ENCODE measurements at places on chromosomes 1 and 21.

DNA sequence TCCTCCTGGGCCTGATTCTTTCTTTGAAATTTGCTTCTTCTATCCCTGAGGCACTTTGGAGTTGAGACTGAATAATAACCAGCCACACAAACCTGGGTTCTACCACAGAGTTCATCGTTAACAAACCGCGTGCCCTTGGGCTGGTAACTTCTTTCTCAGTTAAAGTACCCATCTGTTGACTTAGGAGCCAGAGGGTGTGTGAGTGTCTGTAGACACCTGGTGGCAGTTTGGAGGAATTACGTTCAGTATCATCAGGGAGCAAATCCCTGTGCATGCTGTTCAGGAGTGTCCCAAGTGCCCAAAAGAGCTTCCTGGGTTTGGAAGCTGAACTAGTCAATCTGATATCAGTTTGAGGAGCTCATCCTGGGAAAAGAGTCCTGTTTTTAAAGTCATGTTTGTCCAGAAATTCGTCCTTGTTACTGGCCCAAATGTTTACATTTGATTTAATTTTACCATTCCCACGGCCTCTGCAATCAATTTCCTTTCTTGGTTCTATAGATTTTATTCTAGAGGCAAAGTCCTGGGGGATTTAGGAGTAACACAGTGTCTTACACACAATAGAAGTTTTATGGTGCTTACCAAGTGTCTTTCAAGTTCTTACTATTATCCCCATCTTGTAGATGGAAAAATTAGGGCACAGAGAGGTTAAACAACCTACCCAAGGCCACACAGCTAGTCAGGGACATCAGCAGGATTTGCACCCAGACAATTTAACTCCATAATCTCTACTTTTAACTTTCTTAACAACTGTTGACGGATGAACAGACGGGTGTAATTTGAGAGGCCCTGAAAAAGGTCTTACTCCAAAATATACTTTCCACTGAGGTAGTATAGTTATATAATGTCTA is 26.7 kb upstream of the RPTN start:
- peak; percentile 63 for DNase-seq

GRCh38 chr1:59322814-59323213 is 25.9 kb downstream of the FGGY start:
- no peak for DNase-seq

DNA sequence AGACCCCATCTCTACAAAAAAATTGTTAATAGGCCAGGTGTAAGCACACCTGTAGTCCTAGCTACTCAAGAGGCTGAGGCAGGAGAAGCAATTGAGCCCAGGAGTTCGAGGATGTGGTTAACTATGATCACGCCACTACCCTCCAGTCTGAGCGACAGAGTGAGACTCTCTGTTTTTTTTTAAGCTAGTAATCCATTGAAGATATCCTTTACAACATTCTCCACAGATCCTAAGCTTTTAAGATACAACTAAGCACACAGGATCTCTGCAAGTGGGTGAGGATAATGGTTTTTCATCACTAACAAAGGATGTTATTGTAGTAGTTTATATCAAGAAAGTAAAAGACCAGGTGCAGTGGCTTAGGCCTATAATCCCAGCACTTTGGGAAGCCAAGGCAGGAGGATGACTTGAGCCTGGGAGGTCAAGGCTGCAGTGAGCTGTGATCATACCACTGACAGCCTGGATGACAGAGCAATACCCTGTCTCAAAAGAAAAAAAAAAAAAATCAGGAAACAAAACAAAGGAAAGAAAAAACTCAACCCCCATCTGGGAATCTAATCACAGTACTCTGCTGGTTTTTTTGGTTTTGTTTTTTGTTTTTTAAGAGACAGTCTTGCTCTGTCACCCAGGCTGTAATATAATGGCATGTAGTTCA is 166.1 kb downstream of the RERE start:
- DNase-seq: no peak

GRCh38 chr1:84031802-84032327 is 32.9 kb upstream of the TTLL7 start:
- DNase-seq: no peak

DNA sequence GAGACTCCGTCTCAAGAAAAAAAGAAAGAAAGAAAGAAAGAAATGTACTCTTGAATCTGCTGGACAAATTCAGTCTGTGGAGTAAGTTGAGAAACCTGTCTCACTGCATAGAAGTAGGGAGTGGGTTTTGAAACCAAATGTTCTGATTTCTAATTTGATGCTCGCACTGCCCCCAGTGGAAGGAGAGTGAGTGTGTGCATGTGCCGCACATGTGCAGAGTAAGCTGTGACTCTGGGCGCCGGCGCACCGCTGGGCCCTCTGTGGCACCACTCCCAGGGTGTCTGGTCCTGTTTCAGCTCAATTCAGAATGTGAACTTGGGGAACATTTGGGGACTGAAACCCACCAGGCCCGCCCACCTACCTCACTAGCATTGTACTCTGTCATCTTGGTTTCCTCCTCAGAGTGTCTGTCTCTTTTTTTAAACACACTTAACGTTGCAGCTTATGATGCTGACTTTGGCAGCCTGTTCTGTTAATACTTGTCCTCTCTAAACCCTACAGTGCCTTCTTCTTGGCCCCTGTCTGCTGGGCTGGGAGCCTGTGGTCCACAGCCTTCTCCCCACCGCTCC is 104.6 kb downstream of the CACNA1E start:
- no peak for DNase-seq

- no peak for DNase-seq
These were observed 38.0 kb downstream of the PLXNA2 start for GRCh38 chr1:208206092-208206698.

- no peak for DNase-seq
These were observed 18.3 kb upstream of the MAP10 start for GRCh38 chr1:232786845-232787455.

DNA sequence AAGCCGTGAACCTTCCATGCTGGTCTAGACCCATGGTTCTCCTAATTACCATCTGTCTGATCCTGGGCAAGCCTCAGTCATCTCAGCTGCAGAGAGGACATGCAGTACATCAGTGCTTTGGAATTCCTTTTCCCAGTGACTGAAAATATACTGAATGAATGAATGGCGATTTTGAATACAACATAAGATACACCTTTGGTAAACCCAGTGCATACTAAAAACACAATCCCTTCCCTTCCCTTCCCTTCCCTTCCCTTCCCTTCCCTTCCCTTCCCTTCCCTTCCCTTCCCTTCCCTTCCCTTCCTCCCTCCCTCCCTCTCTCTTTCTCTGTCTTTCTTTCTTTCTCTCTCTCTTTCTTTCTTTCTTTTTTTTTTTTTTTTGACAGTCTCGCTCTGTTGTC is 21.3 kb upstream of the PLXNA2 start:
- DNase-seq: no peak

DNA sequence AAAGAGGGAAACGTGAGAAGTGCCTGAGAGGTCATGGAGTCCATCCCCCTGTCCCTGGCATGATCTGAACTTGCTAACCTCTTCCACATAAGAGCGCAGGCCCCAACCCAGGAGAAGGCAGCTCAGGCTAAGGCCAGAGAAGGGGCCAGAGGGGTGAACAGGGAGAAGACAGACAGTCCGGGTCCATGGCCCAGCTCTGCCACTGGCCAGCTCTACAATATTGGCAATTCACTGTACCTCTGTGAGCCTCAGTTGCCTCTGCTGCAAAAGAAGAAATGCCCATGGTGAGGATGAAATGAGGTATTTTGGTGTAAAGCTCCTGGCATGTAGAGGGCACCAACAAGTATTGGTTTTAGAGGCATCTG is 72.3 kb downstream of the CAMK2N1 start:
- DNase-seq: no peak

GRCh38 chr1:22471078-22471477 is 19.4 kb downstream of the ZBTB40 start:
- DNase-seq: no peak

GRCh38 chr1:226370144-226370923 is 37.6 kb downstream of the PARP1 start:
- DNase-seq: no peak

- no peak for DNase-seq
These were observed 96.7 kb upstream of the QSOX1 start for GRCh38 chr1:180057883-180058396.

DNA sequence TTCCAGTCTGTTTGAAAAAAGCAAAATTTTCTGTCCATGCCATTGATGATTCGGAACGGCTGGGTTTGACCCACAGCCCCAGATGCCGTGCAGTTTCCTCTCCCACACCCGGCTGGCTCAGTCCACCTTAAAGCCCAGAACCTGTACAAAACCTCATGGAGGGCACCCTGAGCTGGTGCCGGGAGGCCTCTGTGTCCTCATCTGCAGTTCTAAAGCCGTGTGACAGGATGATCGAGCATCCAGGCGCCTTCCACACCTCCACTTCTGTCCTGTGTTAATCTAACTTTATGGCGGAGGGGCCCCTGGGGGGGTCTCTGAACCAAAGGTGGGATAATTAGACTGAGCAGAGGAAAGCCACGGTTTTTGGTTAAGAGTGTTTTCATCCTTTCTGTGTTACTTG is 49.6 kb downstream of the SLC37A1 start:
- no peak for DNase-seq

DNA sequence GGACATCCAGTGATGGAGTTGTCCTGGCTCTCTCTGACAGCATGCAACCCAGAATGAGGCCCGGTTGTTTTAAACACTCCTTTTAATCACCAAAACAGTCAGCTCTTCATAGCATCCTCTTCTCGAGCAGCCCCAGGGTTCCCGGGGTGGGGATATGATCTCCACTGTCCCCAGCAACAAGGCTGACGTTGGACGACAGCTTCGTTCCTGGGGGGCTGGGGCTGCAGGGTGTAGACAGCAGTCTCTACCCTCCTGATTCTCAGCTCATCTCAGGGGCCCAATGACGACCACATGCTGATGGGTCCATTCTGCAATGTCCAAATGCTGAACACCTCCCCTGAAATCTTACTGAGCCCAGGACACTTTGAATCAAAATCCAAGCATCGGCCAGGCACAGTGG is 27.0 kb downstream of the TRIM11 start:
- DNase-seq: no peak

- DNase-seq: no peak
These were observed 178.7 kb downstream of the GABPA start for GRCh38 chr21:25913479-25913878.

DNA sequence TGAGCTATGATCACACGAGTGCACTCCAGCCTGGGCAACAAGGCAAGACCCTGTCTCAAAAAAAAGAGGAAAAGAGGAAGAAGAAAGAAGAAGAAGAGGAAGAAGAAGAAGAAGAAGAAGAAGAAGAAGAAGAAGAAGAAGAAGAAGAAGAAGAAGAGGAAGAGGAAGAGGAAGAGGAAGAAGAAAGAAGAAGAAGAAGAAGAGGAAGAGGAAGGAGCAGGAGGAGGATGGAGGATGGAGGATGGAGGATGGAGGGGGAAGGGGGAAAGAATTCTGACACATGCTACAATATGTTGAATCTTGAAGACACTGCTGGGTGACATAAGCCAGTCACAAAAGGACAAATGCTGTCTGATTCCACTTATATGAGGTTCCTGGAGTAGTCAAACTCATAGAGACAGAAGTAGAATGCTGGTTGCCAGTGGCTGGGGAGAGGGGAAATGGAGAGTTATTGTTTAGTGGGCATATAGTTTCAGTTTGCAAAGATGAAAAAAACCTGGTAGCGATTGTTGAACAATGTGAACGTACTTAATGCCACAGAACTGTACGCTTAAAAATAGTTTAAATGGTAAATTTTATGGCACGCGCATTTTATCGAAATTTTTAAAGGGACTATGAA is 47.3 kb upstream of the COA6 start:
- no peak for DNase-seq

- DNase-seq: peak; percentile 9
These were observed 119.6 kb upstream of the RUNX1 start for GRCh38 chr21:35168735-35169134.

- DNase-seq: no peak
These were observed 15.4 kb downstream of the KAZN start for GRCh38 chr1:14613926-14614325.

DNA sequence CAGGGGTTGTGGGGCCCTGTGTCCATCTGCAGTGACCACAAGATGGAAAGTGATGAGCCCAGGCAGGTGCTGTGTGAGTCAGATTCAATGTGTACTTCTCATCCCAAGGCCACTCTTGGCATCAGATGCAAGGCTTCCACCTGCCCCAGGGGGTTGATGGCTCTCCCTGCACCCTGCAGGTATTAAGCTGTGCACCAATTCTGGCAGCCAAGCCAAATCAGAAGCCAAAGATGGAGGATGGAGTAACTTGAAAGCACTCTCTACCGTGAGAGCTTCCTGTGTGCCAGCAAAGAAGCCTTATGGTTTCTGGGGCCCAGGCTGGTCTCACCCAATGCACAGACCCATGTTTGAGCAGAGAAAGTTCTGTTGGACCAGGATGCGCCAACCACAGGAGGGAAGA is 44.3 kb upstream of the TENT5C start:
- DNase-seq: no peak

GRCh38 chr1:78355656-78356055 is 135.1 kb upstream of the PTGFR start:
- DNase-seq: no peak

- no peak for DNase-seq
These were observed 40.0 kb downstream of the NTPCR start for GRCh38 chr1:232990176-232991128.

- no peak for DNase-seq
These were observed 178.1 kb downstream of the ZP4 start for GRCh38 chr1:237712586-237713157.

- DNase-seq: peak; percentile 27
These were observed 141.7 kb downstream of the PHTF1 start for GRCh38 chr1:113617438-113618141.

DNA sequence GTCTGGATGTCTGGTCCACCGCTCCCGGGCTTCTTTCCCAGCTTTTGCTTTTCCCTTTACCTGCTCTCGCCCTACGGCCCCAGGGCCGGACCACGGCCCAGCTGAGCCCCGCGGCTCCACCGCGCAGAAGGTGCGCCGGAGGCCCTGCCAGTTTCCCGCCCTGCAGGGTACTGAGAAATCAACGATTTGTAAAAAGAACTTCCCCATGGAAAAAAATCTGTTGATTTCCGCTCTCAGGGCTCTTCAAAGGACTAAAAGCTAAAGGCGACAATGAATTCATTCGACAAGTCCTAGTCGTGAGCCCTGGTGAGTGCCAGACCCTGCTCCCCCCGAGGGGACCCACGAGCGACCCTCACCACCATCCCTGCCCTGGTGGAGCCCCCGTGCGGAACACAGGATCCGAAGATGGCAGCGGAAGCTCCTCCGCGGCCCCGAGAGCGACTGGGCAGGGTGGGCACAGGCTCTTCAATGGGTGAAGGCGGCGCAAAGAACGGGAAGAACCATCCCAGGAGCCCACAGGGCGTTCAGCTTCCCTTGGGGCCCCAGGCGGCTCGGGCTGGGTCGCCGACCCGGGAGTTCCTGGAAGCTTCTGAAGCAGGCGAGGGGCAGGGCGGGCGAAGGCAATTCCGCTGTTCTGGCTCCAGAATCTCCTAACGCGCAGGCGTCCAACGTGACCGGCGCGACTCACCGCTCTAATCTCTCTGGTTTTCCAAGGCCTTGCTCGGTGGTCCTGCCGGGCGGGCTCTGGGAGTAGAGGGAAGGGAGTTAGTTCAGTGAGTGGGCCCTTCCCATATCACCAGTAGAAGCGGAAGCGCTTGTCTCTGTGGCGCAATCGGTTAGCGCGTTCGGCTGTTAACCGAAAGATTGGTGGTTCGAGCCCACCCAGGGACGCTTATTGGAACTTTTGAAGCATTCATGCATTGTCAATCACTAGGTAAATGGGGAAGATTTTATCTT is 6.6 kb upstream of the RNU1-2 start:
- DNase-seq: peak; percentile 81
